ENCODE measurements at places on chromosomes 5 and 9.
A peak's percentile ranks its signal among the peaks of the same experiment; 100 is the strongest.

- no peak for DNase-seq
Measured at GRCh38 chr9:124222918-124223720, 34.6 kb upstream of the NEK6 start.

DNA sequence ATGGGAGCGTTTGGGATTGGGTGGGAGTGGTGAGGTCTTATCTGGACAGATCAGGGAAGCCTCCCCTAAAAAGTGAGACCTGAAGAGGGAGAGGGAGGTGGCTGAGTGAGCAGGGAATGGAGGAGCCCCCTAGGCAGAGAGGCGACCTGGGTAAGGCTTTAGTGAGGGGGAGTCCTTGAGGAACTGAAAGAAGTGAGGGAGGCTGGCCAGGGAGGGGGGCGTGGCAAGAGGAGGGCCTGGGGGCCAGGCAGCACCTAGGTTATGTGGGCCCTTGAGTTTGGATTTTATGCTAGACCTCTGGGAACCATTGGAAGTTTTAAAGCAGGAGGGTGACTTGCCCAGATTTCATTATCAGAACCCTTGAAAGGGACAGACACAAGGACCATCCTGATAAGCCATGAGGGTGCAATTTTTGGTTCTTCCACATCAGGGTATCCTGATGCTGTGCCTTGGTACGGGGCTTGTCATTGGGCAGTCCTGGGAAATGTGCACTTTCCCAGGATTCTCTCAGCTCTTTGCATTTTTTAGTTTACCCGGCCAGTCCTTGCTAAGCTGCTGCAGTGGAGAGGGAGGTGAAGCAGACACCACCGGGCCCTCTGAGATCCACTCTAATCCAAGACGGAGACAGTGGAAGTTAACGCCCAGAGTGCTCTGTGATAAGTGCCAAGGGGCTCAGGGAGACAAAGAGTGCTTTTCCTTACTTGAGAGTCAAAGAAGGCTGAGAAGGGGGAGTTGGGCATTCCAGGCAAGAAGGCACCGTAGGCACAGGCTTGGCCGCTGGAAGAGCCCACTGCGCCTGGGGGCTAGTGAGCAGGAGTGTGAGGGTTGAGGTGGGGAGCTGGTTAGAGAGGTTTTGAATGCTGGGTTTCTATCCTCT lies 16.1 kb downstream of the GSN start:
- peak; percentile 58 for DNase-seq

DNA sequence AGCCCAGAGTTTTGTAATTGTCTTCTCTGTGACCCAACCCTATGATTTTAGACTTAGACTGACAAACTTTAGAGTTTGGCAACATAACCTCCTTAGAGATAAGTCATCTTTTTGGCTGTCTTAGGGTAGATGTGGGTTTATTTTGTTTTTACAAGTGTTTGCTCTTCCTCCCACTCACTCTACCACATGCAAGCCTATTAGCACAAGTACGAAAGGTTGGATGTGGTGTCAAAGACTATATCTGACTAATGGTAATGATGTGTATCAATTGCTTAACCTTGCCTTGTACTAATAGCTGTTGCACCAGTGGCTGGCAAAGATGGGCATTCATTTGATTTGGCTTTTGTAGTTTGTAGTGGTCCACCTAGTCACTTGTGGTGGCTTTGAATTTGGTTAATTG lies 46.5 kb downstream of the SLC25A46 start:
- DNase-seq: no peak

- DNase-seq: no peak
Measured at GRCh38 chr9:122777935-122778627, 10.7 kb upstream of the OR5C1 start.

GRCh38 chr9:91407580-91408318 lies 15.9 kb downstream of the NFIL3 start:
- no peak for DNase-seq

GRCh38 chr5:170974461-170974860 lies 112.6 kb downstream of the RANBP17 start:
- no peak for DNase-seq

GRCh38 chr9:129714511-129715061 lies 38.3 kb downstream of the PTGES start:
- DNase-seq: no peak

- no peak for DNase-seq
Measured at GRCh38 chr5:42840842-42841567, 29.3 kb upstream of the SELENOP start.

DNA sequence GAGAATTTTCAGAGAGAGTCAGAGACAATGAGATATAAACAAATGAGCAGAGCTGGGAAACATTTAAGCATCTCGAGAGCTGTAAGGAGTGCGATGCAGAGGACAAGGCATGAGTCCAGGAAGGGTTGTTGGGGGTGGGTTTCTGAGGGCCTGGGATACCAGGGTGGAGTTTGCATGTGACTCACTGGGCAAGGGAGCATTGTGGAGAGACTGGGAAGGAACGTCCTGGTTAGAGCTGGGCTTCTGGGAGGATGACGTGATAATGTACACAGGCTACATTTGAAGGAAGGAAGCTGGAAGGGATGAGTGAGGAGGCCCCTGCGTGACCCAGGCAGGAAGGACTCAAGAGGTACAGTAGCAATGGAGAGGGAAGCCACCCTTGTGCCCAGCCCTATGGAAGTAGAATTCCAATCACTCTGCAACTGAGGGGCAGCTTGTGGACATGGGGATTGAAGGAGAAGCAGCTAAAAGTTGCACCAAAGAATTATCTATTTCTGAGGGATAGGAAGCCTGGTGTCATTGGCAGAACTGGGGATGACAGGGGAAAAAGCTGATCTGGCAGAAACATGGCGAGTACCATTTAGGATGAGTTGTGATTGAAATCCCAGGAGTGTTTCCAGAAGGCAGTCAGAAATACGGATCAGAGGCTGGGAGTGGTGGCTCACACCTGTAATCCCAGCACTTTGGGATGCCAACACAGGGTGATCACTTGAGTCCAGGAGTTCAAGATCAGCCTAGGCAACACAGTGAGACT lies 59.3 kb upstream of the AFAP1L1 start:
- DNase-seq: no peak

DNA sequence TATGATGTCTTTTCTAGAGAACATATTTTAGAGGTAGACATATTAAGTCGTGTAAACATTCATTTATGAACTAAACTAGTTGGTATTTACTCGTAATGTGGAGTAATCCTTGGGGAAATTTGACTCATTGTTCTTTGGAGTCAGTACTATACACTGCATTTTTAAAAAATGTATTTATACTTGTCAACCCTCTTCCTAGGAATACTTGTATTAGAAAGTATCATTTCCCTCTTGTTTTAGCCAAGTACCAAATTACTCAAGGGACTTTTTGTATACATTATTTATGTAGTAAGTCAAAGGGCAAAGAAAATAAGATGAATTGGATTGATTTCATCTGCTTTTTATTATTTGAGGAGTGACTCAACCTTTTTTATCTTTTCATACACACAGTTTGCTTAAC lies 248.1 kb upstream of the IZUMO3 start:
- DNase-seq: peak; percentile 17

DNA sequence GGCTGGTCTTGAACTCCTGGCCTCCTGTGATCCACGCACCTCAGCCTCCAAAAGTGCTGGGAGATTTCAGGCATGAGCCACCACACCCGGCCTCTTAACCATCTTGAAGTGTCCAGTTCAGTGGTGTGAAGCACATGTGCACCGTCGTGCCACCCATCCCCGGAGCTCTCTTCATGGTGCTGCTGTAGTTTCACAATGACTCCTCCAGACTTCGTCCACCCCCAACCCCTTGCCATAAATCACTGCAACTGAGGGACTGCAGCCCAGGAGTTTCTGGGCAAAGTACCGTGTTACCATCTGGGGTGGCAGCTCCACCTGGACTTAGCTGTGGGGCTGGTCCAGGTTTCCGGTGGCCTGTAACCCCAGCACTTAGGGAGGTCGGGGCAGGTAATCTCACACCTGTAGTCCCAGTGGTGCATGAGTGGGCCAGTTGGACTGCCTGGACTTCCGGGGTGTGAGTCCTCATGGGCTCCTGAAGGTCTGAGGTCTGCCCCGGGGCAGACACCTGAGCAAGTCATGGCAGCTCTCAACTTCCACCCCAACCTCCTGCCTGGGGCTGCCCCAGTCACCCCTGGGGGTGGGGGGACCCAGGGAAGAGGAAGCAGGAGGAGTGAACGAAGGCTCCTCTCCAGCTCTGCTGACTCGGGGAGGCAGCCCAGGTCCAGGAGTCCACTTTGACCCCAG lies 6.6 kb upstream of the N4BP3 start:
- no peak for DNase-seq

DNA sequence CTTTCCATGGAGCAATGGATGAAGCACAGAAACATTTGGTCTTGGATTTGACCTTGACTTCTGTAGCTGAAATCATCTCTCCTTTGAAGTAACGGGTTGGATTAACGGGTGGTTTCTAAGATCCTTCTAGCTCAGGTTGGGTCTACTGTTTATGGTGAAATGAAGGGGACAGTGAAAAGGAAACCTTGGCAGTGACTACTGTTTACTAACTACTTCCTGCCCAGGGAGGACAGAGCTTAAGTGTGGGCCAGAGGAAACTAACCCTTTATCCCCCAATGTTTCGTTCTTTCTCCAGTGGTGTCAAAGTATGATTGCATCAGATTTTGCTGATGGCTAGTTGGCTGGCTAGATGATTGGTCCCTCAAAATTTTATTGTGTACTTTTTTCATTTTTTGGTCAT lies 22.2 kb downstream of the SKP2 start:
- DNase-seq: no peak

DNA sequence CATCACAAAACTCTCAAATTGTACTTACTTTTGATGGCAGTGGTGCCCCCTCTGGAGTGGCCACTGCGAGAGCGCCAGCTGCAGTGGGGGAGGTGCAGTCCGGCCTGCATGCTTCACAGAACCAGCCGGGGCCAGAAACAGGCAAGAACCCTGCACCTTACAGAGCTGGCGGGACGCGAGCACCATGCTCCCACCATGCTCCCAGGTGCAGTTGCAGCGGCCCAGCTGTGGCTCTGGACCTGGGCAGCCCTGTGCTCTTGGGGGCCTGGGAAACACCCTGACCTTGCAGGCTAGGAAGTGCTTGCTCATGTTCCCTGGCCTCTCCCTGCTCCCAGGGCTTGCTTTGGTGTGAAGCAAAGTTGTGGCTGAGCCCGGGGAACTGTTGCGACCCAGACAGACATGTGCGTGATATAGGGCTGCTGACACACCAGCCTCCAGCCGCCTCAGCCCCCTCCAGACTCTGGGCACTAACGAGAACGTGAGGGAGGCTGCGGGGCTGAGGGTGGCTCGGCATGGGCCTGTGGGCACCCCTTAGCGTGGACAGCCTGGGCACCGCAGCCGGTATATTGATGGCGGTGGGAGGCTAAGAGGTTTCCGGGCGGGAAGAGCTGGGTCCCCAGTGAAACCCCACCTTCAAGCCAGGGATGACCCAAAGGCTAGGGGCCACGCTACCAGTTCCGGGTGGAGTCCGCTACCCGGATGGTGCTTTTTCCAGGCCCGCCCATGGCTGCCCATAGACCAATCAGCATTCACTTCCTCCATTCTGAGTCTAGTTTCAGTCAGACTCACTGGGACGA lies 1809.9 kb upstream of the ACO1 start:
- DNase-seq: no peak

GRCh38 chr9:101353683-101354082 lies 31.1 kb downstream of the BAAT start:
- no peak for DNase-seq

DNA sequence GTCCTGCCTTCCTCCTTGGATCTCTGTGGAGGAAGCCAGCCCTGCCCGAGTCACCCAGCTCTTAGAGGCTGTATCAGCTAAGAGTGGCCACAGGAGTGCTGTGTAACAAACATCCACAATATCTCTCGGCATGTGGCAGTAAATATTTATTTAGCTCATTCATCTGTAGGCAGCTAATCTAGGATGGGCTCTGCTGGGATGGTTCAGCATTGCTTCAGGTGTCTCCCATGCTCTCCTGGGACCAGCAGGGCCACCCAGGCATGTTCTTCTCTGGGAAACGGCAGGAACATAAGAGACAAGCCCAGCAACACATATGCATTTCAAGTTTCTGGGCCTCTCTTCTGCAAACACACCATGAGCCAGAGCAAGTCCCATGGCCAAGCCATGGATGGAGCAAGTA lies 56.1 kb downstream of the HRH2 start:
- no peak for DNase-seq

DNA sequence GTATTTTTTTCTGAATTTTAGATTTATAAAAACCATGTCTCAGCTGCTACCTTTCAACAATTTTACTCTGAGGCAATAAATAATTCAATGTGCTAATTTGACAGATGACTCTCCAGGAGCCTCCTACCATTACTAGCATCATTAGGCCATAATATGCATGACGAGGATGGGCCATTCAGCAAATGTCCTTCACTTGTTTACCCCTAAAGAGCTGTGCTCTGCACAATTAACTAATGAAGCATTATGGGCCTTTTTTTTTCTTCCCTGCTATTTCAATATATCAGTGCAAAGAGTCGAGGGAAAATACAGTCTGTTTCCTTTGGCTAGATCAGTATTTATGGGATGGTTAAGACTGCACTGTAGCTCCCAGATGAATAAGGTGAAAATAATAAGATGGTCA lies 627.2 kb downstream of the ISL1 start:
- DNase-seq: peak; percentile 79

DNA sequence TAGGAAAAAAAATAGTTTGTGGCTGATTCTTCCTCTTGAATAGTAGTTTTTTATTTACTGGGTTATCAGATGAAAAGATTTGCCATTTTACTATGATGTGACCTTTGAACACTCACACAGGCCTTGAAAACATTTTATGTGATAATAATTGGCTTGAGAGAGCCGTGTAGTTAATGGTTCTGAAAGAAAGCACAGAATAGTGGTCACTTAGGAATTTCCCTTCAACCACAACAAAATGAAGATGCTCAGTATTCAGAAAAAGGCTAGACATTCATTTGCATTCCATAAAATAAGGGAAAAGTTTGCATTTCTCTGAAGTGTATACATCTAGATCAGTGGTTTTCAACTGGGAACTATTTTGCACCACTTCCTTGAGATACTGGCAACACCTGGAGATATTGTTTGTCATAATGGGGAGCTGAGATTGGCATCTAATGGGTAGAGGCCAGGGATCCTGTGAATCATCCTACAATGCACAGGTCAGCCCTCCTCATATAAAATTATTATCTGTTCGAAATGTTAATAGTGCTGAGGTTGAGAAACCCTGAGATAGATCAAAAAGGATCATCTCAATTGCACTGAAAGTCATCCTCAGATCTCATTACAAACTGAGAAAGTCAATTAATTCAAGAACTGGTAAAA lies 446.4 kb upstream of the CCNG1 start:
- no peak for DNase-seq

GRCh38 chr5:16691731-16692130 lies 74.9 kb upstream of the RETREG1 start:
- no peak for DNase-seq

DNA sequence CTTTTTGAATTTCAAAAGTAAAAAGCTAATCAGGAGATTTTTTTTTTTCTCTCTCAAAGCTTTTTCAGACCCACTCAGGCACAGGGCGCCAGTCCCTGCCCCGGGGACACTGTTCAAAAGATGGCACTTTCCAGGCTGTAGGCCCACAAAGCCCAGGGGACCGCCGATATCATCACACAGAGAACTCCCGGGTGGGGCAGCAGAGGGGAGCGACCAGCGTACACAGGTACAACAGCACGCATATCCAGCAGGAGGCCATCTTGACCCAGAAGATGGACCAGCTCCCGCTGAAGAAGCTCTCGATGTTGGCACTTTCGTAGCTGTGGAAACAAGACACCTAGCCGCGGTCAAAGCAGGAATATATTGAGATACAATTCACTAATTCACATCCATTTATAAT lies 108.3 kb downstream of the THBS4 start:
- no peak for DNase-seq
